CD4-positive, alpha-beta T cell treated with Interferon gamma for 1 hour (primary cell): ENCODE measurements at places on chromosomes 2 and 18.

GRCh38 chr2:235845245-235845644 lies 322.9 kb downstream of the GBX2 start:
- no peak for DNase-seq

GRCh38 chr18:39840856-39841481 lies 2114.1 kb upstream of the PIK3C3 start:
- DNase-seq, result no peak

- DNase-seq, result no peak
Measured at GRCh38 chr2:106868275-106868674, 17.7 kb downstream of the ST6GAL2 start.

GRCh38 chr2:2806711-2807110 lies 475.6 kb upstream of the MYT1L start:
- no peak for DNase-seq
